Activated CD8-positive, alpha-beta T cell treated with anti-CD3 and anti-CD28 coated beads for 36 hours (primary cell): ENCODE measurements at places on chromosomes 12 and 14. TPM values are rescaled to one million over a fixed set of nuclear protein-coding genes. Genes with fewer than 3 reads are reported as not detected.

Gene ANKRD33
- total RNA-seq, result not detected

DNA sequence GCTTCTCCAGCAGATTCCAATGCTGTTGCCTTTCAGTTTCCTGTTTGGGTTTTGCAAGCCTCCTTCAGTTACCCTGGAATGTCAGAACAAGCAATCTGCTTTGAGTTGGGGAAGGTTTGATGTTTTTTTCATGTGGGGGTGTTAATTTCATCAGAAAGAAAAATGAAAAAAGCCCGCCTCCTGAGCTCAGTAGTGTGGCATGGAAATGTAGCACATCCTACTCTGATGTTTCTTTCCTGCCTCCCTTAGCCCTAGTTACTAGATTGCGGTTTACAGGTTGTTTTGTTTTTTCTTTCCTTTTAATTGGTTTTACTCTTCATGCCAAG is 22.6 kb downstream of the IFNG-AS1 start:
- DNase-seq, result no peak

- DNase-seq, result no peak
Observed at GRCh38 chr14:98946940-98947339, 325.1 kb downstream of the BCL11B start.

GRCh38 chr12:24561411-24561871 is 387.5 kb downstream of the BCAT1 start:
- DNase-seq, result no peak

DNA sequence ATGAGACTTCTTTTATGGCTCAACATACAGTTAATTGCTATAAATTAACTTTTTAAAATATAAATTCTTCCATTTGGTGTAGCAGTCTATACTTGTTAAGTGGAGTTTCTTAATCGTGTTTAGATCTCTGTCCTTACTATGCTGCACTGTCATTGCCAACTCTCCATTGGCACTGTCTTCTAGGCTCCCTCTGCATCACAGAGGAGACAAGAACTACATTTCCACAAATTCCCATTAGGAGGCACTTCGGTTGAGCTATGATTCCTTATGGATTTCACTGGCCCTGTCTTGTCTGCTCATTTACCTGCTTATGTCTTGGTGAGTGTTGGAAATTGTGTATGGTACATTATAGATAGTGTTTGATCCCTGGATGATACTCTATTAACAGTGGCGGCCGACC is 630.9 kb upstream of the ATXN7L3B start:
- DNase-seq, result no peak

Gene MDM1
- 15.4 TPM for total RNA-seq

DNA sequence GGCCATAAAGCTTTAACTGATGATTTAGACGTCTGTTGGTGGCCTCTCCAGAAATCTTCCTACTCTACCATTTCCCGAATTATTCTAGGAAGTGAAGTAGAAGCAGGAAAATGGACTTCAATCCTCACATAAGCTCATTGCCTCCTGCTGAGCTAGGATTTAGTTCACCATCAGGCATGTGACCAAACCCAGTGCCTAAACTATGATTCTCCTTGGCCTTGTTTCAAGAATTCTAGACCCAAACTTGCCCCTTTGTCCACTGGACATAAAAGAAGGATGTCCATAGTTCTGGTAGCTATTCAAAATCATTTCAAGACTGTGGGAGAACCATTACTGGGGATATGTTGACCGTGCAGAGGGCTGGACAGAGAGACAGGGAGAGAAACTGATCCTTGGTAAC is 105.8 kb downstream of the C12orf50 start:
- DNase-seq, result no peak

GRCh38 chr14:75294649-75295033 is 16.0 kb downstream of the FOS start:
- no peak for DNase-seq

Gene LRRC10
- not detected for total RNA-seq

Gene PRH2
- total RNA-seq, result not detected

- no peak for DNase-seq
Observed at GRCh38 chr12:13499008-13499407, 302.5 kb downstream of the EMP1 start.

GRCh38 chr14:49636866-49637265 is 1.8 kb upstream of the DNAAF2 start:
- DNase-seq, result no peak

GRCh38 chr12:109517619-109518018 is 40.2 kb downstream of the UBE3B start:
- DNase-seq, result no peak

DNA sequence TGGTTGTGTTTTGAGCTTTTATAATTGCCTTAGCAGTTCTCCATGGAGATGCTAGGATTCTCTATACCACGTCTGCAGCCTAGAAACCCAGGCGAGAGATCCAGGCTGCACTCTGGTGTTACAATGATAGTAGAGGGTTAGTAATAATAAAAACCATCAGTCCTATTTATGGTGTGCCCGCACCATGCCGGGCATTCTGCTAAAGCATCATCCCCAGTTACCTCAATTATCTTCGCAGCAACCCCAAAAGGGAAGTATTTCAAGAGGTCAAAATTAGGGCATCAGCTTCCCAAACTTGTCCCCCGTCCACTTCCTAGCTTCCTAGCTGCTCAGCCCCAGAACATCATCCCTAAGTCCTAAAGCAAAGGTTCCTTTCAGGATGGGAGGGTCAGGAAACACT is 3.2 kb downstream of the SYNE3 start:
- no peak for DNase-seq

GRCh38 chr14:105312973-105313372 is 1.6 kb upstream of the PACS2 start:
- no peak for DNase-seq

GRCh38 chr12:119288576-119288975 is 46.0 kb upstream of the CCDC60 start:
- no peak for DNase-seq

Gene MSI1
- 0.78 TPM for total RNA-seq

Gene ISM2
- 0.74 TPM for total RNA-seq

DNA sequence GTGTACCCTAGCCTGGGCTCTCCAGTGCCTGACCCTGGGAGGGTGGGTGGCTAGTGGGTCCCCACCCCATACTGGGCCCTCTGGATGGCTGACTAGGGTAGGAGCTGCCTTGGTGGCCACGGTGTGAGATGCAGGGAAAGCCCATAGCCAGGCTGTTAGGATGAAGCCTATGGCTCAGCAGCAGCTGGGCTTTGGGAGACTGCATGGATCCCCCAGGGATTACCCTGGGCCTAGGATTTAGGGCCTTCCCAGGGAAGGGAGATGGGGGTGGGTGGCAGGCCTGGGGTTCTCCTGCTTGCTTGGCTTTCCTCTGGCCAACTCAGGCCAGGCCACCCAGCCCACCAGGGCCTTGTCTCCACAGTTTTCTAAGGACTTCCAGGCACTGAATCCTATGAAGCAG is 6.3 kb downstream of the GSTZ1 start:
- DNase-seq, result no peak

Gene GALNT8
- 0.38 TPM for total RNA-seq

DNA sequence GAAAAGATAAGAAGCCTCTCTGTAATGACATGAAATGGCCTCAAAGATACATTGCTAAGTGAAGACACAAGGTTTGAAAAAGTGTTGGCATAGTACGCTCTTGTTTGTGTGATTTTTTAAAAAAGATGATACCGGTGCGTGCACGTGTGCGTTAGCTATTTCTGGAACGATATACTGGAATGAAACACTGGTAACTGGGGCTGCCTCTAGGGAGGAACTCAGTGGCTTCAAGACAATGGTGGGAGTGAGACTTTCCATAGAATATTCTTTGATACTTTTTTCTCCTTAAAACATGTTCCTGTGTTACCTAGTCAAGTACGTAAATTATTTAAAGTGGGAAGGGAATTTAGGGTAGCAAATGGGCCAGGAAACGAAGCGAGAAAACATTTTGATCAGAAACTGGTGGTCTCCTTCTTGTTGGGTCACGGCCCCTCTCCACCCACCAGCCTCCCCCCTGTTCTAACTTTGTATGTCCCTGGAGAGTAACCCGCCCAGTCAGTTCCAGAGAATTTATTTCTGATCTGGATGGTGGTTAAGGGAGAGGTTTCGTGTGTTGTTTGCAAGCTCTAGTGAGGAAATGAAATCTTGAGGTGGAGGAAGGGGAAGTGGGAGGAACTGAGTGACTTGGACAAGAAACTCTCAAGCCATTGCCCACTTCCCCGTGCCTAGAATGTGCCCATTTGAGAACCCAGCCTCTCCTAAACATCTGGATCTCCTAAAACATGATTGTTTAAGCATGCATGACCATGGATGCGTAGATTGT is 6.6 kb downstream of the FGF6 start:
- no peak for DNase-seq

GRCh38 chr12:49808686-49809380 is 19.4 kb downstream of the NCKAP5L start:
- no peak for DNase-seq

Gene RTN1
- not detected for total RNA-seq

- peak; percentile 55 for DNase-seq
Observed at GRCh38 chr12:14993537-14994266, 20.9 kb downstream of the PDE6H start.

DNA sequence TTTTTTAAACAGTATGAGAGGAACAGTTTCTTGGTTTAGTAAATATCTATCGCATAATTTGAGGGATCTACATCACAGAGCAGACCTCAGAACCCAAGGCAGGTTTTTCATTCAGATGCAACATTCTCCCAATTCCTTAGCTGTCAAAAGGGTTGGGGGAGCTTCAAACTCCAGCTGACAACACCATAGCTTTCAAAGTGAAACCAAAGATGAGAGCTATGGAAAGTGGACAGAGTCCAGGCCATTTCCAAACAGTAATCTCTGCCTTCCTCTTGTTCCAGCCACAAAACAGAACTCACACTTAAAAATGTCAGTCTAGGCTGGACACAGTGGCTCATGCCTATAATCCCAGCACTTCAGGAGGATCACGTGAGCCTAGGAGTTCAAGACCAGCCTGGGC is 87.8 kb downstream of the SPRING1 start:
- no peak for DNase-seq

DNA sequence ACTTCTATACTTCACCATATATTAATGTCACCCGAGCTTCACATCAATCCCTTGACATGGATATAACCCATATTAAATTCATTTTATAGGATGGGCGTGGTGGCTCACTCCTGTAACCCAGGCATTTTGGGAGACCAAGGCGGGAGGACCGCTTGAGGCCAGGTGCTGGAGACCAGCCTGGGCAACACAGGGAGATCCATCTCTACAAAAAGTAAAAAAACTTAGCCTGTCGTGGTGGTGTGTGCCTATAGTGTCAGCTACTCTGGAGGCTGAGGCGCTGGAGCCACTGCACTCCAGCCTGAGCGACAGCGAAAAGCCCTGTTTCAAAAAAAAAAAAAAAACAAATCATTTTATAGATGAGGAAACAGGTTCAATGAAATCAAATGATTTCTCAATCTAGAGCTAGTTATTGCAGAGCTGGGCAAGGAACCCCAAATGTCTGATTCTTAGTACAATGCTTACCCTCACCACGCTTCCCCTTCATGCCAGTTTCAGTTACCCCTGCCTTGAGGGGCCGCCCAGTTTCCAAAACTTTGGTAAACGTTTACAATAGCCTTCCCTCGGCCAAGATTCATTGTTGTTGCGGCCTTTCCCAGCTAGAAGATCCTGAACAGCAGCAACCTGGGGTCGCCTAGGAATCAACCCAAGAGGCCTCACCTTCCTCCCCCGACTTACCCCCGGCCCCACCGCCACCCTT is 751 bp downstream of the PSMB5 start:
- peak; percentile 35 for DNase-seq

DNA sequence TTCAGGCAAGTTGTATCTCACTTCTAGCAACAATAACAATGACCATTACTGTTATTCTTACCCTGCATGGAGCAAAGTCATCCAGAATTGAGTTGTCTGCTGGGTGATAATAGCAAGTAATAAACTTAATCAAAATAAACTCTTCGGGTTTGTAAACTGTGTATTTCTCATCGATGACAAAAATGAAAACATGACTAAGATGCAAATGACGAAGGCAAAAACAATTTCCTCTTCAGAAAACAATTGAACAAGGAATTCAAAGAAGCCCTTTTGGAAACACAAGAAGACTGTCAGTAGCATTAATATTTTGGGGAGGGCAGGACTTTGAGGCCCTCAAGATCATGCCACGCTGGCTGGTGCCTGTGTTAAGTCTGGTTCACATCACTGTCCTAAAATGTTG is 232.0 kb downstream of the BTG1 start:
- no peak for DNase-seq

Gene GPX2
- total RNA-seq, result not detected

GRCh38 chr12:121084229-121084628 is 45.2 kb upstream of the OASL start:
- no peak for DNase-seq

GRCh38 chr12:100213016-100213891 is 12.6 kb downstream of the ACTR6 start:
- DNase-seq, result no peak

GRCh38 chr14:32104803-32105202 is 27.7 kb downstream of the ARHGAP5 start:
- DNase-seq, result no peak

Gene TROAP
- total RNA-seq, result 46.6 TPM

DNA sequence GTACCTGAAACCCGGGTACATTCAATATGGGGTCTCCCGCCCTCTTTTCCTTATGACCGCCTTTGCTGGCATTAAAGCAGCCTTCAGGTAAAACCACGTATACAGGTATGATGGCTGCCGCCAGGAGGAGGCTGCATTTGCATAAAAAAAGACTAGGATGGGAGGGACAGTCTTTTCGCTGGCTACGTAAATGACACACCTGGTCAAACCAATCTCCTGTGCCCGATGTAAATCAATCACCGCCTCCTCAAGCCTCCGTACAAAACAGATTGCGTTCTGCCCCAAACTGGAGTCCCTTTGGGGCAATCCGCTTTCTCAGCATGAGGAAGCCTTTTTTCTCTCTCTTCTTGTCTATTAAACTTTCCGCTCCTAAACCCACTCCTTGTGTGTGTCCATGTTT is 8.1 kb upstream of the ALDH1L2 start:
- no peak for DNase-seq

GRCh38 chr14:41476526-41476925 is 130.2 kb upstream of the LRFN5 start:
- DNase-seq, result no peak

GRCh38 chr12:109598428-109598854 is 24.8 kb downstream of the MVK start:
- DNase-seq, result no peak

GRCh38 chr12:129215556-129215955 is 362.3 kb downstream of the GLT1D1 start:
- no peak for DNase-seq

Gene NAV3
- not detected for total RNA-seq

Gene ZNF891
- 1.8 TPM for total RNA-seq

DNA sequence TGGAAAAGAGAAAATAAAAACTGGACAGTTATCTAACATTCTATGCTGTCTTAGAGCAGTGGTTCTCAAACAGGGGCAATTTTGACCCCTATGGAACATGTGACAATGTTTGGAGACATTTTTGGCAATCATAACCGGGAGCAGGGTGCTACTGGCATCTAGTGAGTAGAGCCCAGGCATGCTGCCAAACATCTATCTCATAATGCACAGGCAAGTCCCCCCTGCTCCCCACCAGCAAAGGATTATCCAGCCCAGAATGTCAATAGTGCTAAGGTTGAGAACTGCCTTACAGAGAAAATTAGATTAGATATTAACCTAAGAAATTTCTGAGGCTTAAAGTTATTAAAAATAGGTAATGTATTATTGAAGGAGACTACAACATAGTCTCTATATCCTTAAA is 22.9 kb upstream of the CATSPERB start:
- no peak for DNase-seq

Gene NELL2
- 99.7 TPM for total RNA-seq

Gene EPYC
- not detected for total RNA-seq

- no peak for DNase-seq
Observed at GRCh38 chr12:41310367-41310766, 122.2 kb downstream of the PDZRN4 start.

Gene HEBP1
- 24.8 TPM for total RNA-seq

GRCh38 chr12:82176026-82176425 is 182.2 kb downstream of the CCDC59 start:
- no peak for DNase-seq

- no peak for DNase-seq
Observed at GRCh38 chr12:125276567-125276966, 211.3 kb downstream of the AACS start.
